Activated T-cell treated with anti-CD3 and anti-CD28 coated beads for 1 hour (primary cell): ENCODE measurements at places on chromosomes 5 and 9.

- no peak for DNase-seq
Observed at GRCh38 chr9:2264081-2264480, 248.9 kb downstream of the SMARCA2 start.

- no peak for DNase-seq
Observed at GRCh38 chr5:159902444-159903121, 13.7 kb upstream of the ADRA1B start.

GRCh38 chr5:172558076-172558976, 82.7 kb upstream of the NEURL1B start:
- DNase-seq, result no peak

DNA sequence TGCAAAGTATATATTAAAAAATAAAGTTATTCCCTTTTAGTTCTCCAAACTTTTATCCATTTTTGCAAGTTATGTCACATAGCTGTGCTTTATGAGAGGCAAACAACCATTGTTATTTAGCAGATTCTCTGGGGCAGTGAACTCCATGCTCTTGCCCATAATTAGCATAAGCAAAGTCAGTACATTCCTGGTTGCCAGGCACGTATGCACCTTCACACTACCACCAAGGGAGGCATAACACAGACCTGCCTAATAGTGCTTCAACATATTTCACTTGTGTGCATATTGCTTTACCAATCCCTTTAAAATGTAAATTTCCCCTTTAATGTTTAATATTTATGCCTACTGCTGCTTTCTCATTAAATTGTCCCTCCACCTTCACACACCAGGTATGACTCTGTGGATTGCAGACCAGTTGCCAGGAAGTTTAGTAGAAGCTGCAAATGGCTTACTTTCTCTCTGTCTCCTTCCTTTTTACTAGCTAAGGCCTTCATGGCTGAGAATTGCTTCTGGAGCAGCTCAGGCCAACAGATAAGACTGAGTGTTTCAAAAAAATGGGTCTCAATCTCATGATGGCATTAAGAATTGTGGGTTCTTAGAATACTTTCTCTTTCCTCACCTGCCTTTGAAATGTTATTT, 388.2 kb downstream of the PRR16 start:
- DNase-seq, result no peak

- no peak for DNase-seq
Observed at GRCh38 chr5:81212211-81212751, 20.8 kb upstream of the CKMT2 start.

GRCh38 chr5:30030101-30030500, 1163.4 kb upstream of the CDH6 start:
- no peak for DNase-seq

GRCh38 chr5:179840321-179840720, 18.3 kb downstream of the MRNIP start:
- no peak for DNase-seq

DNA sequence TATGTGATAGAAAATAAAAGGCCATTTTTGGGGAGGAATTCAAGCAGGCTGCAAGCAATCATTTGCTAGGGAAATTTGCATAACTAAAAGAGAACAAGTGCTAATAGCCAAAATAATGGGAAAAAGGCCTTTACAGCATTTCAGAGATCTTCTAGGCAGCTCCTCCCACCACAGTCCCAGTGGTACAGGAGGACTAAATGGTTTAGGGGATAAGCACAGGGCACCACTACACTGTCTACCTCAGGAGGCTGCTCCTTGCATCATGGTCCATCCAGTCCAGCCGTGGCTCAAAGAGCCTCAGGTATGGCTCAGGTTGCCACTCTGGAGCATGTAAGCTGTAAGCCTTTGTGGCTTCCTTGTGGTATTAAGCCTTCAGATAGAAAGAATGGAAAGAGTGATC, 485.6 kb downstream of the PDE4D start:
- no peak for DNase-seq

DNA sequence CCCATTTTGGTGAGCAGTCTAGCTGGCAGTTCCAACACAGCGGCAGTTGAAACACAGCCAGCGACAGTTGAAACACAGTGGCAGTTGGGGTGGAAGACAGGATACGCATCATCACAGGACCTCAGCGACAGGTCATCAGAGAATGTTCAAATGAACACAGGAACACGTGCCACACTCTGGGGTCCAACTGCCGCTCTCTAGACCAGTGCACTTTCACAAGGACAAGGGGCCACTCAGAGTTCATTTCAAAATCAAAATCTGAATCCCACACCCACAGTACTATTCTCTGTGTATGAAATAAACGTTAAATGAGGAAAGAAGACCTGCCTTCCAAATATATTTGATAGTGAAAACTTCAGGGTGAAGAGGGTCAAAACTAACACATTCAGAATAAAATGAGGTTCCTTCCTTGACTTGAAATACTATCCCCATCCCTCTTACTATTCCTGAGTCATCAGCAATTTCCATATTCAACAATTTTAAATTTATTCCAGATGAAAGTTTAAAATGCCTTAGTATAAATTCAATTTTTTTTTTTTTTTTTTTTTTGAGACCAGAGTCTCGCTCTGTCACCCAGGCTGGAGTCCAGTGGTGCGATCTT, 53.0 kb upstream of the SIMC1 start:
- no peak for DNase-seq

DNA sequence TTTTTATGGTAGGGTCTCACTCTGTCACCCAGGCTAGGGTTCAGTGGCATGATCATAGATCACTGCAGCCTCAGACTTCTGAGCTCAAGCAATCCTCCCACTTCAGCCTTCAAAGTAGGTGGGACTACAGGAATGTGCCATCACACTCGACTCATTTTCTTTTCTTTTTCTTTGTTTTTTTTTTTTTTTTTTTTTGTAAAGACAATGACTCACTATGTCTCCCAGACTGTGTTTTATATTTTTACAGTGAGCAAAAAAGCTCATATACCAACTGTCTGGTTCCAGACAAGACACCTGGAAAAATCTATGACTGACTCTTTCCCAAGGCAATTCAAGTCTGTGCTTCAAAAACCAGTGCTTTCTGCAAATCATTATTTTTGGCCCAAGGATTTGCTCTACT, 10.8 kb upstream of the FOXD1 start:
- DNase-seq, result no peak

- no peak for DNase-seq
Observed at GRCh38 chr9:88791105-88791805, 200.0 kb upstream of the S1PR3 start.

GRCh38 chr5:109614301-109614700, 75.4 kb upstream of the MAN2A1 start:
- no peak for DNase-seq

DNA sequence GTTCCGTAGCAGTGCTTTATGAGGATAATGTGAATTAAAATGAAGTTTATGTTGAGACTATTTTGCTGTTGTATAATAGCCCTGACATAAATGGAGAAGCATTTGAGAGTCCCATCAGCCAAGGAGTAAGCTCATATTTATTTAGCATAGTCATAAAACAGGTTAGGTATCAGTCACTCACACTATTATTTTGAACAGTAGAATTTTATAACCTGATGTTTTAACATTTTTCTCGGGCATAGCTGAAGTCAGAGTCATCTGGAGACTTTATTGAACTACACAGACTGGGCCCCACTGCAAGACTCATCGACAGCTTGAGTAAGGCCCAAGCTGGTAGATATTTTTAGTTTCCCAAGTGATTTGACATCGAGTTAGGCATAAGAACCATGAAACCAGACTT, 620.3 kb upstream of the WWC1 start:
- DNase-seq, result no peak

GRCh38 chr5:167143716-167144115, 1147.7 kb upstream of the WWC1 start:
- DNase-seq, result no peak

- DNase-seq, result no peak
Observed at GRCh38 chr5:40909264-40909663, at the start of gene C7. Gene C7 (plus strand): TSS chr5:40909497. CDS start chr5:40909611, 114 bp downstream.

GRCh38 chr9:124285903-124286291, 28.1 kb downstream of the NEK6 start:
- peak; percentile 11 for DNase-seq

DNA sequence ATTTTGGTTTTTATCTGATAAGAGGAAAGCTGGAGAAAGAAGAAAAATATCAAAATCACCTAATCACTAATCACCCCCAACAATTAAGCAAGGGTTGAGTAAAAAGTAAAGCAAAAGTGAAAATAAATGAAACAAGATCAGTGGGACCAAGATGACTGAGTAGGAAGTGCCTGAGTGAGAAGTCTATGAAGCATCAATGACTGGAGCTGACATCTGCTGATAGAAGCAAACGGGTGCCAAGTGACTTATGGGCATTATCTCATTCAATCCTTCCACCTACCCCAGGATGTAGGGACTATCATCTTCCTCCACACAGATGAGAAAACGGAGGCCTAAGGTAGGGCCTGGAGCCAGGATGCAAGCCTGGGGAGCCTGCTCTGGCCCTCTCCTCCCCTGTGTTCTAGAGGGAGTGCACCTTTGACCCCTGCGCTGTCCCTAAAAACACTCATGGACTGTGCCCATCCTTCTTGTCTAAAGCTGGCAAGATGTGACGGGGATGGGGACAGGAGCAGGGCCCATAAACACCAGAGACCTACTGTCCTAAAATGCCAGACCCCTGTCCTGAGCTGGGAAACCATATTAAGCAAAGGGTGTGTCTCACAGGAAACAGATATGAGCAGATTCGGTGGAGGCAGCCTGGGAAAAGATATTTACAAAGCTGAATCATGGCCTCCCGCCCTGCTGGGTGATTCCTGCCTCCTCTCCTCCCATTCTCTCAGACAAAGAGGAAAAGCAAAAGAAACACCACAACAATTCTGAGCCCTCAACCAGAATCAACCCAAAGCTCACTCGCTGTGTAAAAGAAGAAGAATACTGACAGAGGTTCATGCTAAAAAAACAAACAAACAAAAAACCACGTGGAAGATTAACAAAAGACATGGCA, 116.0 kb downstream of the AUH start:
- no peak for DNase-seq

GRCh38 chr9:110021891-110022290, 186.1 kb downstream of the C9orf152 start:
- no peak for DNase-seq

DNA sequence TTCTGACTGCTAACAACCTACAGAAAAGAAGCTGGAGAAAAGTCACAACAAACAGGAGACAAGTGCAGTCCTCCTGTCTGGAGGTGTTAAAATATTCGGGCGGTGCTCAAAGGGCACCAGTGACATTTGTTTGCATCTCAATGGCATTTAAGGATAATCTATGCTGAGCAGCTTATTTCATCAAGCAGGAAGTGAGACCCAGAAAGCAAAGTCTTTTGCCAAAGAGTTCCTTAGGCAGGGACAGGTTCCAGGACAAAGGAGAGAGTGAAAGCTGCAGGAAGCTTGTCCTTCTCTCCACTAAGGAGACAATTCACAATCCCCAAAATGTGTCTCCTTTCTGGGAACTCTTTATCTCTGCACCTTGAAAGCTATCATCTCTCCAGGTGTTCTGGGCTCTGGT, 38.7 kb upstream of the CDK20 start:
- DNase-seq, result no peak

GRCh38 chr9:131323629-131324028, 34.1 kb downstream of the PLPP7 start:
- DNase-seq, result no peak

GRCh38 chr5:4716781-4717180, 423.3 kb upstream of the ADAMTS16 start:
- DNase-seq, result no peak

DNA sequence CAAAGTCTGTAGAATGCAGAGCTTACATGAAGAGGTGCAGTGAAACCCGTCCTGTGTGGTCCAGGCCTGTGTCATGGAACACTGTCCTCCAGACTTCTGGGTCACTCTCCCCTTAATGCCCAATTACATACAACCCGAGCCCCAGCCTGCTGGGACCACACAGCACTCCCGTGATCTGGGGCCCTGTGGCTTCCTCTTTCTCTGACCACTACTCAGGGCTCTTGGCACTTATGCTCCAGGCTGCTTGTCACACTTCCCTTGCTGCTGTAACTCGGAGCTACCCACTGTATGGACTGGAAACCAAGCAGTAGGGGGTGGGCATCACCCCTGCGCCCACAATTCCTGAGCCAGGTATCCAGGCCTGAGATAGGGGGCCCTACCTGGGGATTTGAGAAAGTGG, 10.3 kb upstream of the IL3 start:
- no peak for DNase-seq

DNA sequence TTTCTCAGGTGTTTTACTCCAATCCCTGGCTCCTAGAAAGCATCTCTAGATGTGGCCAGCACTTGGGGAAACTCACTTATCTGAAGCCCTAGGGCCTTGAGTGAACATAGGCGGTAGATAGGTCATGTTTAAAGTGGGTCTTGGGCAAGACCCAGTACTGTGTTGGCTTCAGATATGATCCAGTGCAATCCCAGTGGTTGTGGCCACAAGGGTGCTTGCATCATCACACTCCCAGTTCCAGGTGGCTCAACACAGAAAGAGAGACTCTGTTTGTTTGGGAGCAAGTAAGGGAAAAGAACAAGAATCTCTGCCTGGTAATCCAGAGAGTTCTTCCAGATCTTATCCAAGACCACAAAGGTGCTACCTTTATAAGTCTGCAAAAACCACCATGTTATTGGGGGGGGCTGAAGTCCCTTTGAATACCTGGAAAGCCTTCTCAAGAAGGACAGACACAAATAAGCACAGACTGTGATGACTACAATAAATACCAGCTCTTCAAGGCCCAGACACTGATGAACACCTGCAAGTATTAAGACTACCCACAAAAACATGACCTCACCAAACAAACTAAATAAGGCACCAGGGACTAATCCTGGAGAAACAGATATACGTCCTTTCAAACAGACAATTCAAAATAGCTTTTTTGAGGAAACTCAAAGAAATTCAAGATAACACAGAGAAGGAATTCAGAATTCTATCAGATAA, 114.7 kb downstream of the LURAP1L start:
- no peak for DNase-seq

- DNase-seq, result no peak
Observed at GRCh38 chr9:77587851-77588250, 60.3 kb downstream of the GNA14 start.

- no peak for DNase-seq
Observed at GRCh38 chr9:133928248-133928764, 63.8 kb downstream of the VAV2 start.

GRCh38 chr9:88406051-88406450, 17.8 kb downstream of the SPIN1 start:
- no peak for DNase-seq

DNA sequence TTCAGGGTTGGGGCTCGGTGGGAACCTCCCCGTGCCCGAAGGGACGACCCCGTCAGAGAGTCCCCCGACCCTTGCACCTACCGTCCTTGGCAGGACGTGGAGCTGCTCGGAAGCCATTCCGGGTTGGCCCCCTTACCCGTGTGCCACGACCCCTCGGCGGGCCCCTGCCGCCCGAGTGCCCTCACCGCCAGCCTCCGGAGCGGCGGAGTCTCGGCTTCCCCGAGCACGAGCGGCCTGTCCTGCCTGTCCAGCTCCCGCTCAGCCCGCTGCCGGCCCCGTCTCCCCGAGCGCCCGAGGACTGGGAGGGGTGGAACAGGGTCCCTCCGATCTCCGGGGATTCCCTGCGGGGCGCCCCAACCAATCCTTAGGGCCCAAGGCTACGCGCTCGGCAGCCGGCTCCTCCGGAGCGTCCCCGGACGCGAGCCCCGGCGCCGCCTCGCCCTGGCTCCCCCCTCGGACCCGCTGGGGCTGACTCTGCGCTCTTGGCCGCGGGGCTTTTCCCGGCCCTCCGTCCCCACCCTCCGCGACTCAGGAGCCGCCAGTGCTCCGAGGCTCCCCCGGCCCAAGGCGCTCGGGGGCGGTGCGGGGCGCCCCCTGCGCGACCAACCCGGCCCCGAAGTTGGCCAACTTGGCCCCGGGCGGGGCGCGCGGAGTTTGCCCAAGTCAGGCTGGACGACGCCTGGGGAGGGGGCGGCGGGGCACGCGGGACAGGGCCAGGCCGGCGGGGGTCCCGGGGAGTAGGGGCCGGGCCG, 654 bp downstream of the ADAMTS2 start:
- DNase-seq, result no peak
